ENCODE measurements at places on chromosomes 1 and 21. TPM values are rescaled to one million over a fixed set of nuclear protein-coding genes. Genes with fewer than 3 reads are reported as not detected.

The LCE2C gene
- total RNA-seq = not detected

DNA sequence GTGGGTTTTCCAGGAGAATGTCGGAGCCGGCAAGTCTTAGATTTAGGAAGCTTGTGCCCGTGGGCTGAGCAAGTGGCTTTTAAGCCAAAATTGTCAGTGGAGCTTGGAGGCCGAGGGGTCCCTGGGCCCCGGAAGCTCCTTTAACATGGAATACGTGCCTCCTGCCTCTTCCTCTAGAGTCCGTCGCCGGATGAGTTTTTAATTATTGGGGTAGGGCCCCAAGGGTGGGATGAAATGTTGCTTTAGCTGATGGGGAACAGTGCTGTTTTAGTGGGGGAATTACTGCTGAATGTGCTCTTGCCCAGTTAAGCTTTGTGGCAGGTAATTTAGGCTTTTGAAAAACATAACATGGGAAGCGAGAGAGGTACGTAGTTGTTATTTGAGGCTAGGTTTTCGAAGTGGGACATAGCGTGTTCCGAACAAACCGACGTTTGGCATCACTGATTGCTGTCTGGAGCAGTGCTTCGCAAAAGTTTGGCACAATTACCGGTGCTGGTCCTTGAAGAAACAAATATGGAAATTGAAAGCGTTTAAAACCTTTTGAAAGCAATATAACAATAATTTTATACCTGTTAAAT, 786 bp downstream of the RPL5 start:
- DNase-seq = no peak

DNA sequence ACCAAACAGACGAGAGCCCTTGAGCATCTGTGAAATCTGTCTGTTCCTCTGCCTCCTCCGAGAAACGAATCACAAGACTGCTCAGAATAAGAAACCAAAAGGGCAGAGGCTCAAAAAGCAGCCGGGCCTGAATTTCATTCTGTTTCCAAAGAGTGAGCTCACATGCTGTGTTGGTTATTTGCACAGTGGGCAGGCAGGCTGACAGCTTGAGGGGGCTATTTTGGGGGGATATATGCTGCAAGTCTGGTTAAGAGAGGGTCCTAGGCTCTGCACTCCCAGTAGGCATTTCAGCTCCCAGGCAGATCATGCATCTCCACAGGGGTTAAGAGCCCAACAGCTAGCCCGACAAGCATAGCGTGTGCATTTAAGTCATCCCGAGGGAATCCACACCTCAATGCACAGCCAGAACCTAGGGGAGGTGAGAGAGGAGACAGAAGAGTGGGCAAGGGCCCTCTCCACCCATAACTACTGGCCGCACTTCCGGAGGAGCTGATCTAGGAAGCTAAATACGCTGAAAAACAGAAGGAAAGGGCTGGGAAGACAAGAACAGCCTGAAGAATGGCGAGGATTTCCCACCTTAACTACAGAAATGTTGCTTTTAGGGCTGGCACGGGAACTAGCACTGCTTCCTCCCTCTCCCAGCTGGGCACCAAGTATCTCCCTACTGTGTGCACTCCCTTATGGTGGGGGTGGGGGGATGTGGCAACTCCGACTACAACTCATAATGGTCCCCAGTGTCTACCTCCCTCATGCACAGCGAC, 3.7 kb downstream of the PGBD5 start:
- DNase-seq = no peak

DNA sequence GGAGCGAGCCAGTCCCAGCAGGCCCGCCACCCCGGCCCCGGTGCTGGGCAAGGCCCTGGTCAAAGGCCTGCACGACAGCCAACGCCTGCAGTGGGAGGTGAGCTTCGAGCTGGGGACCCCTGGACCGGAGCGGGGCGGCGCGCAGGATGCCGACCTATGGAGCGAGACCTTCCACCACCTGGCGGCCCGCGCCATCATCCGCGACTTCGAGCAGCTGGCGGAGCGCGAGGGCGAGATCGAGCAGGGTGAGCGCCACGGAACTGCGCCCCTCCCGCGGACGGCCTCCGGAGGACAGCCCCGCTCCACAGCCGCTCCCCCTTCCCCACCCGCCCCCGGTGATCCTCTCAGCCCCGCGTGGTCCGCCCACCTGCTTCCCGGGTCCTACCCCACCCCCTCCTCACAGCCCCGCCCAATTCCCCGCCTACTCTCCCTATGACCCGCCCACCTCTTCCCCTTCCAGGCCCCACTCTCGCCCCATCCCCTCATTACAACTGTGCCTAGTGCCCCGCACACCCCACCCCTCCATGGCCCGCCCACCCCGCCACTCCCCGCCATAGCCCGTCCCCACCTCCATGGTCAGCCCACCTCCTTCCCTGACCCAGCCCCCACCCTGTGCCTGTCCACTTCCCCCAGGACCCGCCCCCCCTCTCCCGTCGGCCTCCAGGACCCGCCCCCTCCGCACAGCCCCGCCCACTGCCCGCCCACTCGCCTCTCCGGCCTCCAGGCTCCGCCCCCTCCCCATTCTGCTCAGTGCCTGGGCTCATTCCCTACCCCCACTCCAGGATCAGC, 52.7 kb downstream of the VWA5B1 start:
- no peak for DNase-seq

- peak; percentile 54 for DNase-seq
These were observed 35.1 kb upstream of the LBR start for GRCh38 chr1:225462714-225463574.

- peak; percentile 1 for DNase-seq
These were observed at the start of gene UTS2 for GRCh38 chr1:7852804-7853683. UTS2 (minus strand) TSS chr1:7853065; CDS start chr1:7853003, 62 bp downstream.

- DNase-seq = no peak
These were observed 35.0 kb upstream of the FAM89A start for GRCh38 chr1:231075020-231075419.

- DNase-seq = no peak
These were observed 1.6 kb downstream of the CD247 start for GRCh38 chr1:167516404-167517388.

The CYP2J2 gene
- 3.9 TPM for total RNA-seq

- no peak for DNase-seq
These were observed 282.2 kb downstream of the ZNF648 start for GRCh38 chr1:181779343-181779742.

- DNase-seq = no peak
These were observed 7.5 kb downstream of the TRIM63 start for GRCh38 chr1:26059906-26060305.

DNA sequence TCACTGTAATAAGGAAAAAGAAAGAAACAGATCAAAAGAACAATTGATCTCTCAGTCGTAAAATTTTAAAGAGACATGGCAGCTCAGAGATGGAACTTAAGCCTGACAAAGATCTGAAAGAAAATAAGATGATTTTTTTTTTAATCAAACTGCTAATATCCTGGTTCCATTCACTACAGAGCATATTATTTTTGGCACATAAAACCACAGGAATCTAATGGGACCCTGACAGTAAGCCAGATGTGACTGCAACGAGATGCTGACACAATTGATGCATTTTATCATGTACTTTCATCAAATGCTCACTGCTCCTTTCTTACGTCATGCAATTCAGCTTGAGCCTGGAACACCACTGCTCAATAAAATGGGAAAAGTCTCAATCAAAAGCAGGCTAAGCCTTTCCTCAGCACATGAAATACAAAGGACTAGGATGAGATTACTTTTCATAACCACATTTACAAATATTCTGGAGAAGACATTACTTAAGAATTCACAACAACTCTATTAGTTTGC, 16.6 kb downstream of the GPATCH2 start:
- no peak for DNase-seq

Data from lung (tissue), 17 donors.